ENCODE measurements at places on chromosomes 7 and 10. TPM values are rescaled to one million over a fixed set of nuclear protein-coding genes. Genes with fewer than 3 reads are reported as not detected.

Gene FGL2
- total RNA-seq, result not detected

Gene GPR26
- not detected for total RNA-seq

Gene DOCK4
- total RNA-seq, result 21.0 TPM

Gene GPR85
- total RNA-seq, result not detected

Gene SVOPL
- not detected for total RNA-seq

Gene SEC31B
- total RNA-seq, result 3.8 TPM

Gene ADK
- 49.0 TPM for total RNA-seq

Gene SLC16A12
- total RNA-seq, result 0.54 TPM

Gene CDK14
- 128 TPM for total RNA-seq

Gene ARHGEF35
- total RNA-seq, result 3.5 TPM

Gene EN2
- not detected for total RNA-seq

Gene SHTN1
- 40.6 TPM for total RNA-seq

Gene GPR37
- total RNA-seq, result 0.42 TPM

Gene SGPL1
- total RNA-seq, result 65.5 TPM

Gene TMEM140
- not detected for total RNA-seq

- no peak for DNase-seq
Measured at GRCh38 chr10:38038107-38038931, 27.8 kb downstream of the ZNF33A start.

GRCh38 chr7:95996886-95997285, 224.5 kb downstream of the DYNC1I1 start:
- no peak for DNase-seq

DNA sequence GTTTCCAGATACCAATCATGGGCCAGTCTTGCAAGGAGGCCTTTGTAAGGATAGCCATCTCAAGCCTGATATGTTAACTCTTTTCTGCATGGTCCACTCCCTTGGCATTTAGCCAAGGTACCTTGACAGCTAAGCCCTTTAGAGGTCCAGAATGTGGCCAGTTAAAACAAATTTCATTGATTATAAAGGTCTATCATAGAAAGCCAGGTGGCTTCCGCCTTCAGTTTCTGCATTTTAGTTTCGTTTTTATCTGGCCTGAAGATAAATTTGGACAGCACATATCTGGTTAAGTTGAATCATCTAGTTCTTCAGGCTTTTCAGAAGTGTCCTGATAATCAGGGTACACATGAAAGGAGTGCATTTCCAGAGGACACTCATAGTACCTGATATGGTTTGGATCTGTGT, 30.7 kb downstream of the ANKIB1 start:
- DNase-seq, result no peak

DNA sequence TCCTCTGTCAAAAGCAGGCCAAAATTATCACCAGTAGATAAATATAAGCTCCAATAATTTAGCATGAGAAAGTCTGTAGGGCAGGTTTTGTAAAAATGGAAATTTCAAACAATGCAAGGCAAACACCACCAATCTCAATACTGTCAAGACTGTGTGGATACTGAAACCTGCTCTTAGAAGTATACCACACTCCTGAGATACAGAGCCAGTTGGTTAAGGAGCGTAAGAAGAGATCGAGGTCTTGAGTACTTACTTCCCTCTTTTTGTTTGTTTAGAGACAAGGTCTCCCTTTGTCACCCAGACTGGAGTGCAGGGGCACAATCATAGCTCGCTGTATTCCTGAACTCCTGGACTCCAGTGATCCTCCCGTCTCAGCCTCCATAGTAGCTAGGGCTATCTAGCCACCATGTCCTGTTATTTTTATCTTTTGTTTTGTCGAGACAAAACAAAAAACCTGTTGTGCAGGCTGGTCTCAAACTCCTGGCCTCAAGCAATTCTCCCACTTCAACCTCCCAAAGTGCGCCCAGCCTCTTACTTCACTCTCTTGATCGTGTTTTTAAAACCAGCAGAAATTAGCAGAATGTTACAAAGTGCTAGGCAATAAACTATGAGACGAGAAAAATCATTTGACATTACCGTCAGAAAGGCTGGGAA, 205.7 kb downstream of the PARD3 start:
- DNase-seq, result no peak

DNA sequence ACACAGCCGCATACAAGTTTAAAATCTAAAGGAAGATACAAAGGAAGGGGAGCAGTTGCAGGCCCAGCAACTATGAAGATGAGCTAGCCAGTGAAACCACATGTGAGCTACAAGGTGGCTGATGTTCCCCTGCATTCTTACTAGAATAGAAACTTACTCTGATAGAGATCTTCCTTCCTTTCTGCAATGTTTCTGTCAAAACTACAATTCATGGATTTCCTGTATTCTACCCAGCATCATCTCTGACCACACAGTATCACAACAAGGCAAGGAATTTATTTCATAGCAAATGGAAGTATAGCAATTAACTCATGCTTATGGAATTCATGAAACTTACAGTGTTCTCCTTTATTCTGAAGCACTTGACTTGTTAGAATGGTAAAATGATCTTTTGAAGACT, 68.7 kb upstream of the AASS start:
- DNase-seq, result no peak

DNA sequence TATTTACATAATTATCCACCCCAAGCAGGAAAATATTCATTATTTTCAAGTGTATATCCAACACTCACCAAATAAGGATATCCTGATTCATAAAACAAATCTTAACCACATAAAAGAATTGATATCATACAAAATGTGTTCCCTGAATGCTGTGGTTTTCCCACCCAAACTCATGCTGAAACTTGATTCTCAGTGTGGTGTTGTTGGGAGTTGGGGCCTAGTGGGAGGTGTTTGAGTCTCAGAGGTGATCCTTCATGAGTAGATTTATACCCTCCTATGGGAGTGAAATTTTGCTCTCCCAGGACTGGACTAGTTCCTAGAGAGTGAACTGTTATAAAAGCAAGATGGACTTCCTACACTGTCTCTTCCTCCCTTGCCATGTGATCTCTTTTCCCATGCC, 1028.3 kb downstream of the SORCS1 start:
- DNase-seq, result no peak

DNA sequence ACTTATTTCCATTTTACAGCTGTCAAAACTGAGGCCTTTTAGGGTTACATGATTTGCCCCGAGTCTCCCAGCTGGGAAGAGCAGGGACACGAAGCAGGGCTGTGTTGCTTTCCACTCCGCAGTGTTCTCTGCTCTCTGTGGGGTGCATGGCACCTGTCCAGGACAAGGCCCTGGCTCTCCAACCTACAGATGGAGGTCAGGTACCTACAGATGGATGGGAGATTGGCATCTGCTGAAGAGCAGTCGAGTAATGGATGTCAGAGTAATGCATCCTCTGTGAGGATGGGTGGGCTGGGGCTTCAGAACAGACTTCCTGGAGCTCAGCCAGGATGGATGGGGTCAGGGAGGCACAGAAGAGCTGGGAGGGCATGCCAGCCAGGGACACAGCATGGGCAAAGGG, 85.0 kb downstream of the EMX2 start:
- DNase-seq, result no peak

DNA sequence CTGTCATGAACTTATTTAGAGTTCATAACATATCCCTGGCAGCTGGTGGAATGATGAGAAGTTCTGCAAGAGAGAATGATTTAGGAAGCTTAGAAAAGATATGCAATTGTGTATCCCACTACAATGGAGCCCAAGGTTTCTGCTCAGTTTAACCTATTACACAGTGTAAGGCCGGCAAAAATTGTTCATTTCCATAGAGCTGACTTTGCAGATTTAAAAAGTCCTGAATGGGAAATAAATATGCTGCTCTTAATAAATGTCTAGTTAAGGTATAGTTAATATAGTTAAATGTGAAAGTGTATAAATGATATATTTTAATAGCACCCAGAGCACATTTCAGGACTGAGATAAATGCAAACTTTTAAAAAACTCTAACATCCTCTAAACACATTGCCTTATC, 149.9 kb downstream of the EVX1 start:
- DNase-seq, result no peak

GRCh38 chr10:5999440-6000165, 22.3 kb upstream of the IL15RA start:
- no peak for DNase-seq

GRCh38 chr7:151006590-151007300, 15.9 kb downstream of the NOS3 start:
- no peak for DNase-seq

DNA sequence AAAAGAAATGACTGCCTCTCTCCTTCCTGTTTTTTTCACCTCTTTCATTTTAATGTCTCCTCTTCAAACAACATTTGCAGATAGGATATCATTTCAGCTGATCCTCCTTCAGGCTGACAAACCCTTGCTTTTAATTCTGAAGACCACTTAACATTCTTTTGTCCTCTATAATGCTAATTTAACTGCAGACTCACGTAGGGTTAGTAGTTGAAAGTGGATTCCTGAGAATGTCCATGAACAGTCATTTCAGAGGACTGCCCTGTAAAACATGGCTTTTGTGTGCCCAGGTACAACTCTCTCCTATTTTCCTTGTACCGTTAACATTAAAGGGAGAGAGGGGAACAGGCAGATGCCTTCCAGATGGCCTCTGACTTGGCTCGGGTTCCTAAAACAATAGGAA, 524.4 kb downstream of the SDK1 start:
- no peak for DNase-seq

- peak; percentile 75 for DNase-seq
Measured at GRCh38 chr10:49594594-49594993, 15.5 kb upstream of the SLC18A3 start.

DNA sequence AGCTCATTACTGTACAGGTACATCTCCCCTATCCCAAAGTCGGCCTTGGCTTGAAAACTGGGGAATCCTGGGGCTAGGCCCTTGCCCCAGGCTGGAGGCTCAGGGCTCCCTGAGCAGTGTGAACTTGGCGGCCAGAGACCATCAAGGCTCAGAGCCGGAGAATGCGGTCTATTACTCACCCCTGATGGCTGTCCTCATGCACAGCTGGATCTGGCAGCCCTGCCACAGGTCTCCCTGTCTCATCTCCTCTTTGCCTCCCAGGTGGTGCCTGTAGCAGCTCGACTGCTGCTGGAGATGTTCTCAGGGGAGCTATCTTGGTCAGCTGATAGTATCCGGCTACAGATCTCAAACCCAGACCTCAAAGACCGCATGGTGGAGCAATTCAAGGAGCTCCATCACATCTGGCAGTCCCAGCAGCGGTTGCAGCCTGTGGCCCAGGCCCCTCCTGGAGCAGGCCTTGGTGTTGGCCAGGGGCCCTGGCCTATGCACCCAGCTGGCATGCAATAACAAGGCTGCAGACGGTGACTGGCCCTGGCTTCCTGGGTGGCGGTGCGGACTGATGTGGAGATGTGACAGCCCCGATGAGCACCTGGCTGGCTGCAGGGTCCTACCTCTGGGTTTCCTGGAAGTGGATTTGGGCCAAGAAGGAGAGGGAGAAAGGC, 10.7 kb downstream of the IRF5 start:
- DNase-seq, result no peak

- no peak for DNase-seq
Measured at GRCh38 chr7:114921631-114922025, 266 bp upstream of the MDFIC start.

- DNase-seq, result peak; percentile 98
Measured at GRCh38 chr7:100087055-100087750, 1.6 kb upstream of the COPS6 start.

DNA sequence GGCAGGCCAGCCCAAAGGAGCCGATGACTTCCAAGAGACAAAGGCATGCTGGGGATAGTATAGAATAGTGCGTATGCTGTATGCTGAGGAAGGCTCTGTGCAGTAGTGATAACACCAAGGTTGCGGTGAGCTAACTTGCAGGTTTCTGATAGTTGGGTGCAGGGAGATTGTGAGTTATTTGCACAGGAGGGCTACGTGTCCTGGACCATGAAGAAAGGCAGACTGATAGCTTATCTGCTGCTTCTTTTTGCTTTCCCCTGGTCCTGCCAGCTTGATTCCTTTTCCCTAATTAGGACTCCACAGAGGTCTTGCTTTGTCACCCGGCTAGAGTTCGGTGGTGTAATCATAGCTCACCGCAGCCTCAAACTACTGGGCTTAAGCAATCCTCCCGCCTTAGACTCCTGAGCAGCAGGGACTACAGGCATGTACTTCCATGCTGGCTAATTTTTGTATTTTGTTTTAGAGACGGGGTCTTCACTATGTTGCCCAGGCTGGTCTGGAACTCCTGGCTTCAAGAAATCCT, 43.9 kb upstream of the ARHGAP12 start:
- no peak for DNase-seq

DNA sequence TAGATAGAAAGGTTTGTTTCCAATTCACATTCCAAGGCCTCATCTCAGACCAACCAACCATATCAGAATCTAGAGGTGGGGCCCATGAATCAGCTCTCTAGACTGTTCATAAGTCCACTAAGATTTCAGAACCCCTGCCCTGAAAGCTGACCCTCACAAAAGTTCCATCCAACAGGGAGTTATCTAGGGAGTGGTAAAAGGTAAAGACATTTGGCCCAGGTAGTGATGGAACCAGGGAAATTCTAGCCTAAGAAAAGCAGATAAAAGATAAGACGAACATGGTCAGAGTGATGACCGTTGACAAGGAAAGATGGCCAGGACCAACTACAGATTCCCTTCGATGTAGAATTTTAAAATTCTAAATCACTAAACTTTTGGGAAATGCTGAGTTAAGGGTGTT, 198.0 kb upstream of the NEBL start:
- DNase-seq, result no peak

- DNase-seq, result no peak
Measured at GRCh38 chr7:7351832-7352231, 169.5 kb downstream of the C1GALT1 start.

- no peak for DNase-seq
Measured at GRCh38 chr10:126732308-126732707, 61.8 kb upstream of the C10orf90 start.

GRCh38 chr7:23633417-23633816, 36.2 kb downstream of the CCDC126 start:
- DNase-seq, result no peak

DNA sequence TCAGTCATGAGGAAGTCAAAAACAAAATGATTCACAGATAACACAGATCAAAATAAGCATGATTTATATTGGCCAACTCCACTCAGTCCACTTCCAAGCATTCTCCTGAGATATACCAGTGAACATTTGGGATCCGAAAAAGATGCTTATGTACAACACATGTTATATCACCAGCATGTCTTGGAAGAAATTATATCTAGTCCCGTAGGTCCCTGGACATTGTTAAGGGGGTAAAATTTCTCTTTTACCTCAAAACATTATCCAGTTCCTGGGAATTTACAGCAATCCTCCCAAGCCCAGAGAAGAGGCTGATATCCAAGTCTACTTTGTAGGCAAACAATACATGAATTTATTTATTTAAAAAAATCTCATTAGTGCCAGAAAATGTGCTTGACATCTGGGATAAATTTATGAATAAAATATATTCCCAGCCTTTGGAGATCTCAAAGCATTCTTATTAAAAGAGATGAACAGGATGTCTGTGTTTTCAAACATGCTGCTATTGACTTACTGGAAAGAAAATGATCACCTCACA, 582.2 kb upstream of the ZWINT start:
- DNase-seq, result no peak

DNA sequence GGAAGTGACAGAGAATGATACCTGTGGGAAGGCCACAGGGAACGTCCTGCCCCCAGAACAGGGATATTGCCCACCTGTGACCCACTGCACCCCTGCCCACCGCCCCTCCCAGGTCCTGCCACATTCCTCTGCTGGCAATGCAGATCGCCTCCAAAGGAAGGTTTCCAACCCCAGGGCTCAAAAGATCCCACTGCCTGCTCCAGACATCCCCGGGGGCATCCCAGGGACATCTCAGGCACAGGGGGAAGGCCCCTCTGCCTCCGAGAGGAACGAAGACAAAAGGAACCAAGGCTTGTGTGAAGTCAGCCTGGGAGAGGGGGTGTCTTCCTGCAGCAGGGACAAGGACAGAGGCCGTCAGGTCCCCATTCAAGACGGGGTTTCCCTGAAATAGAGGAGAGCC, 28.5 kb downstream of the NUDT1 start:
- no peak for DNase-seq

GRCh38 chr7:94525923-94526322, 16.3 kb downstream of the CASD1 start:
- no peak for DNase-seq
